Stimulated activated CD4-positive, alpha-beta T cell treated with anti-CD3 and anti-CD28 coated beads, TNF-alpha, amount 100 ng/mL, for 48 hours (primary cell): ENCODE measurements at places on chromosomes 5 and 9.

DNA sequence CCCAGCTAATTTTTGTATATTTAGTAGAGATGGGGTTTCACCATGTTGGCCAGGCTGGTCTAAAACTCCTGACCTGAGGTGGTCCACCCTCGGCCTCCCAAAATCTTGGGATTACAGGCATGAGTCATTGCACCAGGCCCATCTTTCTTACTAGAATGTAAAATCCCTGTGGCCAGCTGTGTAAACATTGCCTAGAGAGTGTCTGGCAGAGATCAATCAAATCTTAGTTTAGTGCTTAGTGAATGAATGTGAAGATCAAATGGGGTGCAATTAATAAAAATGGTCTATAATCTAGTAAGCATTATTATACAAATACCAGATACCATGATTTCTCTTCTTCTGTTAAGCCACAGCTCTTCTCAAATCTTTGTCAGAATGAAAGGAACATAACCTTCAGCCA is 289.9 kb downstream of the KCTD16 start:
- DNase-seq = no peak

- DNase-seq = no peak
Observed at GRCh38 chr5:127307868-127308267, 17.3 kb downstream of the MEGF10 start.

- no peak for DNase-seq
Observed at GRCh38 chr9:25442526-25442925, 235.7 kb downstream of the TUSC1 start.

- DNase-seq = no peak
Observed at GRCh38 chr5:119063579-119064379, 7.1 kb upstream of the DMXL1 start.

- no peak for DNase-seq
Observed at GRCh38 chr5:128597156-128597555, 59.1 kb upstream of the FBN2 start.

GRCh38 chr9:8062459-8062858 is 262.9 kb upstream of the DMAC1 start:
- DNase-seq = no peak

GRCh38 chr5:67677422-67677970 is 480.9 kb upstream of the CD180 start:
- no peak for DNase-seq

DNA sequence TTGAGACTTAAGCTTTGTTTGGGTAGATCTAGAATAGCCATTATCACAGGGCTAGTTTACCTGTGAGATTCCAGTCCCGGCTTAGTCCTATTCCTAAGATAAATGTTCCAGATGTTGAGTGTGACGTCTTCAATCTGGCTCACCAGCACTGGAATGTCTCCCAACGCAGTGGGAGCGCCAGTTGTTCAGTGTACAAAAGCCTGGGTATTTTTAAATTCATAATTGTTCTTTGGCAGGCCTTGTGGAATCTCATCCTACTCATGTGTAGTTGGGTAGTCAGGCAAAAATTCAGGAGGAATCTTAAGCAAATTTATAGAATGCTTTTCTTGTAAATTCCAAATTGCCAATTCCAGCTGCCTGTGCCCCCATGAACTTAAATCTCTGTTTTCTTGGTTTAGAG is 272.6 kb upstream of the KCNN2 start:
- DNase-seq = no peak

GRCh38 chr5:137359941-137360340 is 139.2 kb downstream of the SPOCK1 start:
- DNase-seq = no peak

DNA sequence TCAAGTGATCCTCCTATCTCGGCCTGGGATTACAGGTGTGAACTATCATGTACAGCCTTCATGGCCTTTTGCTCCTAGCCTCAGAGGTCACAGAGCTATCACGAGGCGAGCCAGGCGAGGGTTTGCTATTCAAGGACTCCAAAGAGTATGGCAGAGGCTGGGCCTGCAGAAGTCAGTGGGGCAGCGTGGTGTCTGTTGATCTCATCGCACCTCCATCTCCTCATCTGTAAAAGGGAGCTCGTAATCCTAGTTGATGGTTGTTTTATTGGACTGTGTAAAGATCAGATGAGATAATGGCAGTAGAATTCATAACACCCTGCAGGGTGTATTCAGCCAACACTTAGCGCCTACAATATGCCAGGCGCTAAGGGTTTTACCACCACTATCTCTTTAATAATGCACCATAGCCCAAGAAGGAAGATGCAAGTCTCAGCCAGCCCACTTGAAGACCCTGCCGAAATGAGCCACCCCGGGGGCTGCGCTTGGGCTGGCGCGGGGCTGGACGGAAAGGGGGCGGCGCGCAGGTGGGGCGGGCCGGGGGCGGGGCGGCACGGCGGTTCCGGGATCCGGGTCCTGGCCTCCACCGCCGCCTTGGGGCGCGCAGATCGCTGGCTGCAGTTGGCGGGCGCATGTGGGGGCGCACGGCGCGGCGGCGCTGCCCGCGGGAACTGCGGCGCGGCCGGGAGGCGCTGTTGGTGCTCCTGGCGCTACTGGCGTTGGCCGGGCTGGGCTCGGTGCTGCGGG is at the start of gene GALNT12:
Gene GALNT12, plus strand, starts transcription at position 601 of the 744 bp plus-strand sequence. Its CDS starts 29 bp downstream, at position 630.
- peak; percentile 43 for DNase-seq

DNA sequence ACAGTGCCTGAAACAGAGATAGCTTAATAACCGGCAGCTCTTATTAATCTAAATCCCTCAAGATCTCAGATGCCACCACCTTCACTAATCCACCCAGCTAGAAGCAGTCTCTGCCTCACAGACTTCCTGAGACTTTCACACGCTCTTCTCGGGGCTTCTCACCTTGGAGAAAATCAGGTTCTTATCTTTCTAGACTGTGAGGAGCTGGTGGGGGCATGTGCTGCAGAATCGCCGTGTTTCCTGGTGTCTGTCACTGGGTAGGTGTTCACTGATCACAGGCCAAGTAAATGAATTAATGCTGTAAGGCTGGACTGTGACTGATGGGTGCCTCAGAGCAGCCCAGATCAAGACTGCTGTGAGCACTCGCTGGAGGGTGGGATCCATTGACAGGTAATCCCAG is 101.7 kb downstream of the PSD2 start:
- no peak for DNase-seq

GRCh38 chr9:7304627-7304995 is 495.0 kb downstream of the DMAC1 start:
- no peak for DNase-seq

GRCh38 chr5:32301891-32302290 is 10.8 kb downstream of the MTMR12 start:
- no peak for DNase-seq

DNA sequence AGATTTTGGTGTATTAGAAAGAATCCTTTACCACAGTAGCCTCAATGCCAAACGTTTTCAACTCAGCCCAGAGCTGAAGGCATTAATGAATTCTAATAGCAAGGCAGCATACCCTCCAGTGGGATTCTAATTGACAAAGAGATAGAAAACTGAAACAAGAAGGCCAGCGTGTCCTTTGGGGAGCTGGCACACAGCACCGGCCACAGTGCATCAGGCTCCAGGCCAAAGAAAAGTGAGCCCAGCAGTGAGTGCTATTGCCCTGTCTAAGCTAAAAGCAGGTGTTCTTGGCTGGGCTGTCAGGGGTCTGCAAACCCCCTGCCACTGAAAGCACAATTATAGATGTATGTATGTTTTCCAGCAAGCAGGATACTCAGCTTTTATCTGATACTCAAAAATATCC is 40.4 kb downstream of the PPIC start:
- no peak for DNase-seq
